ENCODE measurements at places on chromosomes 11 and 22.

DNA sequence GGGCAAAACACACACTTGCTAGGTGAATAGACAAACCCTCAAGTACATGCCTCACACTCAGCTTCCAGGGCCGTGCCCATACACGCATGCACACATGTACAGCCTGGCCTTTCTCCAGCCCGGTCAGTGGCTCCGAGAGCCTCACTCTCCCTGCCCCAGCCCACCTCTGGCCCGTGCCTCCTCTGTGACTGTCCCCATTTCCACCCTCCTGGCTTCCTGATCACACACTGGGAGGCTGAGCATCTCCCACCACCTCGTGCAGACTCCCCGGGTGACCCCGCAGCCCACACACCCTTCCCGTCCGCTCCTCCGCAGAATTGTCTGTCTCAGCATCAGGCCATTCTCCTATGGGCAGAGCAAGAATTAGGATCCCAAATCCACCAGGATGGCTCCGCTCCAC is 634.1 kb downstream of the TBC1D22A start:
- ATAC-seq, result no peak

DNA sequence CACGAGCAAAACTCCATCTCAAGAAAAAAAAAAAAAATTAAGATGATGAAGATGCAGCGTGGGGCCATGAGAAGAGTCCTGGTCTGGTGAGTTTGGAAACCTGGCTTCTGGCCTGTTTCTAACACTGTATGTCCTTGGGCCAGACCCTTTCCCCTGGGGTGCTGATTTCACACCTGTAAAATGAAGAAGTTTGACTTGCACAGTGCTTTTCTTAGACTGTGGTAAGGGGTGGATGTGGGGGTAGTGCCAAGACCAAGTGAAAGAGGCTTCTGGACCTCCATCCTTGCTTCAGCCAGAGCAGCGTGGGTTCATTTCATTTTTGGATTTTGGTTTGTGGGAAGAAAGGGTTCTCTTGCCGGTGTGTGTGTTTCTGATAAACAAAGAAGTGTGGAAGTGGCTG is 42.1 kb downstream of the PTPRJ start:
- ATAC-seq, result no peak

- ATAC-seq, result no peak
These were observed 9.8 kb downstream of the ATG16L2 start for GRCh38 chr11:72824020-72824419.

DNA sequence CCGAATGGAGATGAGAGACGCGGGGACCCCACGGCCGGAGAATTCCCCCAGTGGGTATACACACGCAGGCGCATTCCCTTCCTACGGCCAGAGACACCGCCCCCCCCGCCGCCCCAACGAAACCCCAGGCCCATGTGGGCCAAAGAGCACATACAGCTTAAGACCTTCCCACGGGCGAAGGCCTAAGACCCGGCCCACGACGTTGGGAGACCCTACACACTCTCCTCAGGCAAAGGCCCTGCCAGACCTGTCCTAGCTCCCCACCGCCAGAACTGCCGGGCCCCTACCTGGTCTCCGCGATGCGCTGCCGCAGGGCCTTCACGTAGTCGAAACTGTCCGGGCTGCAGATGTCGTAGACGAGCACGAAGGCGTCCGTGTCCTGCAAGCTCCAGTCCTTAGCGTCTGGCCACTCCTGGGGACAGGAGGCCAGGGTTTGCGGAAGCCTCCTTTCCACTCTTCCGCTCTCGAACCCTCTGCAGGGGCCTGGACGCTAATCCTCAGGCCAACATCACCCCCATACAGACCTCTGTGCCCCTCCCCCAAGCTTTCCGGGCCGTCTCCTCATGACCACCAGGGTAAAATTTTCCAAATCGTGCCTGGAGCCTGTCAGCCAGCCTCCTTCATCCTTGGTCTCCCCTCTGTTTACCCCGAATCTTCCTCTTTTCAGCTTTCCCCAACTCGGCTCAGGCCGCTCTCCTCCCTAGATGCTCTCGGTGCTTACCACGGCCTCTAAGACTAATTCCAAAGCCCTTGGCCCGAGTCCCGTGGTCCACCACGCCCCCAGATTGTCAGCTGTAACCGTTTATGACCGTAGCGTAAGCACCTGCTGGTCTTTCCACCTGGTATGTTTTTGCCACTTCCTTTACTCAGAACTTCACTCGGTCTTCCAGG is 1.7 kb downstream of the RASL10A start:
- ATAC-seq, result no peak

Measured in gastroesophageal sphincter (tissue), 4 donors.